ENCODE measurements at places on chromosomes 5 and 9.

DNA sequence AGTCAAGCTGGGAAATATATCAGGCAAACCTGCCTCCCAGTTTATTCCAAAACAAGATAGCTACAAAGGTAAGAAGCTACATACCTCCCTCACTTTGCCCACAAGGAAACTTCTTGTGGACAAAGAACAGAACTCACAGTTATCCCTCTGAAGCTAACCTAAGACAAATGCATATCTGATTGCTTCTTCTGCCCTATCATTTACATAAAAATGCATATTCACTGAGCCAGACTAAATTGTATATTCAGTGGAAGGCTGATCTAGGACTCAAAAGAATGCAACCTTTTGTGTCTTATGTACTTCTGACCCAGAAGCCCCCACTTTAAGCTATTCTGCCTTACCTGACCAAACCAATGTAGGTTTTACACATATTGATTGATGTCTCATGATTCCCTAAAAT lies 276.8 kb downstream of the HTR1A start:
- DNase-seq = no peak

GRCh38 chr9:84339962-84340361 lies 596 bp downstream of the SLC28A3 start:
- no peak for DNase-seq

DNA sequence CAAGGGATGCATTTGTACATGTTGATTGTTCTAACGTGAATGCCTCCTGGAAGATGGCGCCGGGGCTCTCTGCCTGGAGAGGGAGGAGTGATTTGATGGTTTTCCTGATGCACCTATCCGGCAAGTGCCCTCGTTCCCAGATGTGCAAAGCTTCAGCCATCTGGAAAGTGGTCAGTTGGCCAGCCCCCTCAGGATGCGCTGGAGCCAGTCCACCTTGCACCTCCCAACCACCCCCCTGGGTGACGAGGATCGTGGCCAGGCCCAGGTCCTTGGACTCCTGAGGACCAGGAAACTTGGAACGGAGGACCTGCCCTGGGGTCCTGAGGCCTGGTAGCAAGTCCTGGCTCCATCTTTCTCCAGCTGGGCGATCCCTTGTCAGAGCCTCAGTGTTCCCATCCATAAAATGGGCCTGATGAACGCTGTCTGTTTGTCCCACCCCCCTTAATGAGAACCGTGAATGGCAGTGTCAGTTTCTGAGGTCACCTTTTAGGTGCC lies 23.6 kb upstream of the RNU6ATAC start:
- DNase-seq = no peak

DNA sequence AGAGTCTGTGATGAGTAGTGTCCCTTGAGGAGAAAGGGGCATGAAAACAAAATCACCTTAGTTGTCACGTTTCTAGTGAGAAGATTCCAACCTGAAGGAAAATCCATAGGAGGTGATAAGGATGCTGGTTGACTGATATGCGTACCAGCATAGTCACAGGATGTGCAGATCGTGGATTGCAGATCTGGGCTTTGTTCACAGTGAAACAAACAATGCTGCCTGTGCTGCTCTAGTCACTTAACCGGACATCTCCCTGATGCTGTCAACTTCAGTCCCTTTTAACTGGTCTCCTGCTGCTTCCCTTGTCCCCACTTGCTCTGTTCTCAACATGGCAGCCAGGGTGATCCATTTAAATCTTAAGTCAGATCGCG lies 89.7 kb downstream of the IQGAP2 start:
- DNase-seq = no peak

- no peak for DNase-seq
These were observed 106.1 kb downstream of the UBAP2 start for GRCh38 chr9:33942471-33943083.

GRCh38 chr5:114419959-114420358 lies 58.1 kb downstream of the KCNN2 start:
- DNase-seq = no peak

Data from CMK (cell line).